Smooth muscle cell of trachea (primary cell): ENCODE measurements at places on chromosomes 11 and 22. TPM values are rescaled to one million over a fixed set of nuclear protein-coding genes. Genes with fewer than 3 reads are reported as not detected.

The DAGLA gene
- total RNA-seq: 2.2 and 4.8 TPM in 2 replicates

The ELMOD1 gene
- 0.17 TPM in 1 of 2 replicates, not detected in the other for total RNA-seq

The B3GAT1 gene
- not detected in 2 replicates for total RNA-seq

The OR52E8 gene
- total RNA-seq: not detected in 2 replicates

The PNPLA5 gene
- 0.50 TPM in 1 of 2 replicates, not detected in the other for total RNA-seq

The BIK gene
- total RNA-seq: not detected in 2 replicates

The CCDC15 gene
- 0.83 and 3.6 TPM in 2 replicates for total RNA-seq

The ZNF280A gene
- under 0.01 and 0.15 TPM in 2 replicates for total RNA-seq

The GLB1L2 gene
- 0.15 TPM in 1 of 2 replicates, not detected in the other for total RNA-seq

The TMEM258 gene
- total RNA-seq: 42.3 and 63.2 TPM in 2 replicates

The C11orf87 gene
- total RNA-seq: not detected in 2 replicates

The OR51E2 gene
- total RNA-seq: not detected in 2 replicates

The SERPING1 gene
- total RNA-seq: 9.6 and 26.0 TPM in 2 replicates

The OR6A2 gene
- total RNA-seq: 0.17 and 0.73 TPM in 2 replicates

The RFPL1 gene
- total RNA-seq: not detected in 2 replicates

The OR5P2 gene
- not detected in 2 replicates for total RNA-seq

The C22orf31 gene
- total RNA-seq: 0.15 TPM in 1 of 2 replicates, not detected in the other

The MYBPC3 gene
- not detected in 2 replicates for total RNA-seq

The CHCHD10 gene
- 0.58 and 2.5 TPM in 2 replicates for total RNA-seq

The TRIM48 gene
- total RNA-seq: not detected in 2 replicates

The BCO2 gene
- total RNA-seq: 1.5 and 4.4 TPM in 2 replicates

The GGT1 gene
- total RNA-seq: 0.44 and 2.6 TPM in 2 replicates

The PATE2 gene
- 0.29 and 0.66 TPM in 2 replicates for total RNA-seq
